ENCODE measurements at places on chromosomes 2 and 18. TPM values are rescaled to one million over a fixed set of nuclear protein-coding genes. Genes with fewer than 3 reads are reported as not detected.

- no peak for DNase-seq
Observed at GRCh38 chr2:235659767-235660322, 166.0 kb downstream of the AGAP1 start.

DNA sequence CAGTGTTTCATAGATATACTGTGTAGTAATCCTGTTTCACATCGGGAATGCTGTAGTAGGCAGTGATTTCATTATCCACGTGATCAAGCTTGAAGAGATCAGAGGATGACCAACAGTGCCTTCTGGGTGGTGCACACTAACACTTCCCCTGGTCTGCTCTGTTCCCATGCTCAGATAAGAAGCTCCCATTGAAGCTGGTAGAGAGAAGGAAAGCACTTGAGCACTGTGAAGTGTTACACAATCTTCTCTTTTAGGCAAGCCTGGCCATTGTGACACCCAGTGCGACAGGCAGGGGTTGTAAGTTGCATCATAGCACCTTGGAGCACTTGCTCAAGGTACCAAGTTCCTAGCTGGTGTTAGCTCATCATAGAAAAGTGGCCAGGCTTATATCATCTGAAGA lies 30.6 kb upstream of the GPD2 start:
- peak; percentile 65 for DNase-seq

ERCC3 gene
- 54.7 TPM for total RNA-seq

- peak; percentile 90 for DNase-seq
Observed at GRCh38 chr2:226791487-226792081, 8.0 kb downstream of the IRS1 start.

ANKMY1 gene
- total RNA-seq: 17.9 TPM

DNA sequence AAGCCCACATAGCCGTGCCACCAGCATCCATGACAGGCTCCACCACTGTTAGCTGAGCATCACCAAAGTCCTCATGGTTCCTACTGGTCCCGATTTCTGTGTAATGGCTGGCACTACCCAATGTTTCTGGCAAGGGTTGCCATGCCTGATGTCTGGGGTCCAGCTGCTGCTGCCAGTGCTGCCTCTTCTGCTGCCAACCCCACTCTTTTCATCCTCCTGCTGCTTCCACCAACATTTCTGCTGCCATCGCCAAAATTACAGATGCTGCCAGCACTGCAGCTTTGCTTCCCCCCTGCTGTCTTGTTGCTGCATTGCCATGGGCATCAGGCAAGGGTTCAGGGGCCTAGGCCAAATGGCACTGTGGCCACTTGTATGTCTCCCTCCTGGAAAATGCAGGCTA lies 152.9 kb downstream of the LRRTM1 start:
- DNase-seq: no peak

GRCh38 chr18:62566199-62566598 lies 43.4 kb downstream of the ZCCHC2 start:
- DNase-seq: no peak

- DNase-seq: no peak
Observed at GRCh38 chr18:43780782-43781340, 503.6 kb upstream of the SYT4 start.

GRCh38 chr2:105882341-105882740 lies 137.6 kb downstream of the NCK2 start:
- no peak for DNase-seq

DNA sequence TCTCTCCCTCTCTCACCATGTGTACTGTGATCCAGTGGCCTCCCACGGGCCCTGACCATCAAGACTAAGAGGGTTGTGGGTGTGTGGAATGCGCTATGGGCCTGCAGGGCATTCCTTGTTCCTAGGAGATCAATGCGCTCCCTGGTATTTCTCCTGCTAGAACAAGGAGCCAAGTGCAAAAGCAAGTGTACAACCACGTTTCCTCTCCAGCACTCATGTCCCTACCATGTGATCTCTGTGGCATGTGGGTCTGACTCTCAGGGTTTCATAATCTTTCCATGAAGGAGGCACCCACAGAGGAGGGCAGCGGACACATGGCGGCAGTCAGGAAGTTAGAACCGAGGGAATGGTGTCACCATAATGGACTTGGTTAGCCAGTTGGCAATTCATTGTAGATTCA lies 91.4 kb downstream of the MAPK4 start:
- DNase-seq: no peak

ANKRD30B gene
- 5.9 TPM for total RNA-seq

KYNU gene
- 0.33 TPM for total RNA-seq

MBOAT2 gene
- total RNA-seq: 6.7 TPM

- no peak for DNase-seq
Observed at GRCh38 chr18:70276416-70277191, 12.2 kb upstream of the SOCS6 start.

- DNase-seq: peak; percentile 66
Observed at GRCh38 chr2:47076586-47077441, 78.3 kb downstream of the STPG4 start.

TBR1 gene
- total RNA-seq: not detected

DNA sequence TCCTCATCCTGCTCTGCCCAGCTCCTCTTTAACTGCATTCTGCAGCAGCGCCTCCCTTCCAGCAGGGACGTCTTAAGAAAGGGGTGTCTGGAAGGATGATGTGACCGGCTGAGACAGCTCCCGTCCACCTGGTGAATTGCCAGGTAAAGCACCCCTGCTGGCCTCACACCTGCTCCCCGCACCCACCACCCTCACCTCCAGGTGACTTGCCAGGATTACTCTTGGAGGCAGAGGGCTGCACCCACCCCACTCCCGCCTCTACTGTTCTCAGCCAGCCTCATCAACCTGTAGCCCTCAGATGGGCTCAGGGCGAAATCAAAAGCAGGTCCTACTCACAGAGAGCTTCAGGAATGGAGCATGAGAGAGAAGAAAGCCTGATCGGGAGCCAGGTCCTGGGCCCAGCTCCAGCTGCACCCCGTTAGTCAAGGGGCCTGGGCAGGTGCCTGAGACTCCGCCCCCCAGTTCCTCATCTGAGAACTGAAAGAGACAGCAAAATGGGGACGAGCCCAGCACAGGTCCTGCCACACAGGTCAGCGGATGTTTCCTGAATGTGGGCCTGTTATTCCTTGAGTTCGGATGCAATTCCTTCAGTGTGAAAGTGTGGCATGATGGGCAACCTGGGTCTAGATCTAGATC lies 5.6 kb downstream of the ADRA2B start:
- DNase-seq: no peak

DNA sequence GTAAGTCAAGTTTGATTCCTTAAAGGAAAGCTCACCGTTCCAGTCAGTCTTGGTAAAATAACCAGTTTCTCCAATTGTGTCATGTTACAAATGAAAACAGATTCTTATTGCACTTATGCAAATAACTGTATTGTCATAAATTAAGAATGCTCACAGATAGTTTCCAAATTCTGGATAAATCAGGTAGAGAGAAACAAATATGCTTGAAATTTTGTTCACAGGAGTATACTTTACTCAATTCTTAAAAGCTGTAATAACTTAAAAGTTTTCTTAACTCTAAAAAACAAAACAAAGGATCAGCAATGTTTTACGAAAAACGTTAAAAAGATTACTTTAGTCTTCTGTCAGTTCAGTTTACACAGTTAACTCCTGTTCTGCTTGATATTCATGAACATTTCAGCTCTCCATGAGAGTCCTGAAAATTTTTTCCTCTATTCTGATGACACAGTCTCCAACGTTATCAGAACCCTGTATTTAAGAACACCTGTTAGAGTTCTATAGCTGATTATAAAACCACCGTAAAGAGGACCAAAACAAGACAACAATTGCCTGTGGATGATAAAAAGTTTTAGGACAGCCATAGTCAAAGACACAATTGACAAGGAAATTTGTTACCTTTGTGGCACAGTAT lies 4.4 kb downstream of the GAL3ST2 start:
- no peak for DNase-seq

LOXHD1 gene
- not detected for total RNA-seq

DNA sequence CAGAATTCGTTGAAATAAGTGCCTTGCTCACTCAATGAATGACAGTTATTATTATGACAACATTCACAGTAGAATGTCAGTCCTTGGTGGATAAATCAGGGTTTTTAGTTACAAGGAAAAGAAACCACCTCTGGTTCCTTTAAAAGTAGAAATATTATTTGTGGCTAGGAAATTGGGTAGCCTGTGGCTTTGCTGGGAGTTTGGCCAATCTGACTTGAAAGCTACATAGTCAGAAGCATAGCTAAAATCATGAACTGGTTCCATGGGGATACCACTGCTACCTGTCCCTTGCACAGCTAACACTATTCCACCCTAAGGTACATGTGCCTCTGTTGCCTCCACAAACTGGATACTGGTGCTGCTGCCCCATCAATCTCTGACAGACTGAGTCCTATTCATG lies 12.8 kb upstream of the SMCHD1 start:
- no peak for DNase-seq

DNA sequence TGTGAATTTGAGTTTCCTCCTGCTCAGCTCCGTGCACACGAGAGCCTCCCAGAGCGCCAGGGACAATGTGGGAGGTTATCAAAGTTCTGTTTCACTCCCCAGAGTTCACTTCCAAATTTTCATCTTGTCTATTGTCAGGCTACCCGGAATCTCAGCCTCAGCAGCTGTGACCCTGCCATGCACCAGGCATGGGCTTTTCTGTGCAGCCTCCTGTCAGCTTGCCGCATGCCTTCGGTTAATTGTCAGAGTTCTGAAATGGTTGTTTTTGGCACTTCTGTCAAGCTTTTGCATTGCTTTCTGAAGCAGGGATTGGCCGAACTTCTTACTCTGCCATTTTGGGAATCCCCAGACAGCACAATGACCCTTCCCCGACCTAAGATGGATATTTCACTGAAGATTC lies 60.4 kb downstream of the SH3YL1 start:
- no peak for DNase-seq

DNA sequence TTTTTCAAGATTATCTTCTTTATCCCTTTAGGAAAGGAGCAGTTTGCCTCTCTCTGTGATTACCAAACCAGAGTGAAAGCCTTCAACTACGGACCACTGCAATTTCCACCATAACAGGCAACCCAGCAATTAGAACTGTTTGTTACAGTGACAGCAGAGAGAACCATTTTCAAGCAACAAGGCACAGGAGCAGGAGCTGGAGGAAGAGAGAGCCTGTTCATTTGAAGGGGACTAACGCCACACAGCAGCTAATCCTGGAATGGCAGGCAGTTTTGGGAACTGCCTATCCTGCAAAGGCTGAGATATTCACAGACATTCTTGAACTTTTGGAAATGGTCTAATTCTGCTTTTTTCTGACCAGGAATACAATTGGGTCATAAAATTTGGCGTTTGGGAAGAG lies 1541.9 kb upstream of the PIK3C3 start:
- DNase-seq: no peak

GRCh38 chr2:236576953-236577352 lies 7.3 kb downstream of the ACKR3 start:
- peak; percentile 84 for DNase-seq

GRCh38 chr18:32958746-32959145 lies 185.9 kb upstream of the KLHL14 start:
- no peak for DNase-seq

GRCh38 chr18:5420906-5421305 lies 122.9 kb downstream of the EPB41L3 start:
- DNase-seq: peak; percentile 41

DNA sequence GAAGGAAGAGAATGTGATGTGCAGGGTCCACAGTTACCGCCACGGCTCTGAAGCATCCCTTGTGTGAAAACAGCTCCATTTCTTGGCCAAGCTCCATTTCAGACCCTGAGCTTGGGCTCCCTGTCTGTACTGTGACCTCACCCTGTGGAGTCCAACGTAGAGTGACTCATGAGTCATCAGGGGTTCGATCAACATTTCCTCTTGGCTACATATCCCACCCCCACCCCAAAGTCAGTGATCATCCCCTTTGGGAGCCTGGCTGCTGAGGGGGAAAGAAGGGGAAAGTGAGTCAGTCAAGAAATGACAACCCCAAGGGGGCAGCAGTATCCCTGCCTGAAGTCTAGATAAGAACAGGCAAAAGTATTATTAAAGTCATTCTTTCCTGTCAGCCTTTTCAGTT lies 62.2 kb downstream of the PAPOLG start:
- no peak for DNase-seq

DNA sequence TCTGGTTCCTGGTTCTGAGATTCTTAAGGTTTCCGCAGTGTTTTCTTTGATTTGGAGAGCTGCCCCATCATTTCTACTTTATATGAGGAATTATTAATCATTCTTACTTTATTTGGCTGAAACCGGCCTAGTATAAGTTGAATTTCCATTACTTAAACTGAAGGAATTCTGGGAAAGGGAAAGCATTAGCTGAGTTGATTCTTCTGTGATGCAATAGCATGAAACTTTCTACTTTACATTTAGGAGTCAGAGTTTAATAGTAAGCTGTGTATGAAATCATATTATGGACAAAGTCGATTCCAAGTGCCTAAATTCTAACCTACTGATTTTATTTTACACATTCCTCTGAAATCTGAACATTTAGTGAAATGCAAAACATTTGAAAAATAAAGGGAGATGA lies 1269.7 kb upstream of the ZEB2 start:
- no peak for DNase-seq

DNA sequence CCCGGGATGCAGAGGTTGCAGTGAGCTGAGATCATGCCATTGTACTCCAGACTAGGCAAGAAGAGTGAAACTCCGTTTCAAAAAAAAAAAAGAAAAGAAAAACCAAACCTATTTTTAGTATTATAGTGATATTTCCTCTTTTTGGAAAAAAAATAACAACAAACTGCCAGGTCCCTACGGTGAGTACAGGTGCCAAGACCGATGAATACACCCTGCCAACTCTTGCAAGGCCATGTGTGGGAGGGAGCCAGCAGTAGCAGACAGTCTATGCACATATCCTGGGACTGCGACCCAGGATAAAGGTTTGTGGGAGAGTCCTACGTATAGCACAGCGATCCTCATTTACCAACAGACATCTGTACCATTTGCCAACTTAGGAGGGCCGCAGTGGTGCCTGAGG lies 69.6 kb upstream of the DNMT3A start:
- DNase-seq: peak; percentile 68

ORC2 gene
- total RNA-seq: 9.2 TPM

DNA sequence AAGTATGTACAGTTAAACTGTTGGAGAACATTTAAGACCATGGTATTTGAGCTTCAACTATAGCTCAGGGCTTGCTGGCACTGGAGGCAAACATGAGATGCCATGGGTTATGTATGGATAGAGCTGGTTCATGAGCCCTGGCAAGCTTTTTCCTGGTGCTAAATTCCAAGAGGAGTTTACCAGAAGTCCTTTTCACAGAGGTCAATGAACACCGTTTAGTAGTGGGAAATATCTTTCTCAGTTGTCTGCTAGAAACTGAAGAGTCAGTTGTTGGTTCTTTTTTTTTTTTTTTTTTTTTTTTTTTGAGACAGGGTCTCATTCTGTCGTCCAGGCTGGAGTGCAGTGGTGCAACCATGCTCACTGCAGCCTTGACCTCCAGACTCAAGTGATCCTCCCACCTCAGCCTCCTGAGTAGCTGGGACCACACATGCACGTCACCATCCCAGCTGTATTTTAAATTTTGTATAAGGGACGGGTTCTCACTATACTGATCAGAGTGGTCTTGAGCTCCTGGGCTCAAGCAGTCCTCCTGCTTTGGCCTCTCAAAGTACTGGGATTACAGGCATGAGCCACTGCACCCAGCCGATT lies 1.3 kb downstream of the KHK start:
- no peak for DNase-seq
